ENCODE measurements at places on chromosomes 16 and 17.
A peak's percentile ranks its signal among the peaks of the same experiment; 100 is the strongest.

GRCh38 chr17:77928519-77929179 lies 29.9 kb upstream of the TNRC6C start:
- DNase-seq: no peak

DNA sequence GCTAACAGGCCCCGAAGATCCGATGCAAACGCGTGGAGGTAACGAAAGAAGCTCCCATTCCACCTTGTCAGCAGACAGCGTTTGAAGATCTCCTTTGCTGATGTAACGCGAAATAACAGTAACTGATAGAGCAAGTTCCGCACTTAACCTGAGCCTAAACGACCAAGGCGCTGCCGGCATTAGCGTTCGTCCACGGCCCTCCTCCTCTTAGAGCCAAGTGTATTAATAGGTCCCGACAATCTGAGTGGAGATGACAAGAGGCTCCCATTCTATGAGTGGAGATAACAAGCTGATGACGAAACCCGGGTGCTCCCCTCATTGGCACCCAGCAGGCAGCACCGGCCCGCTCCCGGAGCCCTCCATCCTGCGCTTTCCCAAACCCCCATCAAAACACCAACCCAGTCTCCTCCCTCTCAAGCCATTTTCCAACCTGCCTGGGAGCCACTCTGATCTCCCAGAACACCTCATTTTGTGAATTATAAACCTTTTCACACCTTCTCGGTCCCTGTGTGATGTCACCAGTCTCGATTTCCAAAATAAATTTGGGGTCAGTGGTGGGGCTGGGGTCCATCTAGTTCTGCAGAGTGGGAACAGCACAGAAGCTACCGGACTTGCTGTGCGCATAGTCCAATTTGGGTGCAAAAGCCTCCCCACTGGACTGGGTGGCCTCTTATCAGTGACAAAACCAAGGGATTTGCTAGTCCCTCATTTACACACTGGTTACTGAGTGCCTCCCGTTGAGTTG lies 35.4 kb upstream of the ARL4D start:
- peak; percentile 34 for DNase-seq

- no peak for DNase-seq
Measured at GRCh38 chr17:42918902-42919521, 18.4 kb downstream of the G6PC1 start.

DNA sequence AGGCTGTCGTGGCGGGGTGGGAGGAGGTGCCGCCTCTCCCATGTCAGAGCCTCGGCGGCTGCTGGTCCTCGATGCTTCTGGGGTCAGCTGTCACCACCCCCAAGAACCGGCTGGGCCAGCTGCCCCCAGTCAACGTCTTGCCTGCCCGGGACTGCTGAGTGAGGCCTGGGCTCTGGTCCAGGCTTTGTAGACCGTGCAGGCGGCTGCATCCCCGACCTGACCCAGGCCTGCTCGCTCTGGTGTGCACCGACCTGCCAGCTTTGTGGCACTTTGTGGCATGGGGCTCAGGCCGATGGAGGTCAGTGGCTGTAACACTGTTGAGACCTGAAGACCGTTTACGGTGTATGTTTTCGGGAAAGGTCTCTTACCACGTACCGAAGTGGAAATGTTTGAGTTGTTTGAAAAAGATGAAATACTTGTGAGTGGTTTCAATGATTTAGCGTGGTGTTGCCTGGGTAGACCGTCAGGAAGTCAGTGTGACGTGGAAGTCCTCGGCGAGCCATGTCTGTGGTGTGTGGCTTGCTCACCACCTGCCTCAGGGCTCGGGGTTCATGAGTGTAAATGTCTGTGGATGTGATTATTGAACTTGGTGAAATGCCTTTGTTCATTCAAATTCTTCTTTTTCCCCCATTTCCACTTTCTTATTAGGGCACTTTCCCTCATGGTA lies 53.2 kb upstream of the ZNF750 start:
- DNase-seq: no peak

- DNase-seq: peak; percentile 76
Measured at GRCh38 chr16:89721546-89722391, 432 bp downstream of the ZNF276 start.

DNA sequence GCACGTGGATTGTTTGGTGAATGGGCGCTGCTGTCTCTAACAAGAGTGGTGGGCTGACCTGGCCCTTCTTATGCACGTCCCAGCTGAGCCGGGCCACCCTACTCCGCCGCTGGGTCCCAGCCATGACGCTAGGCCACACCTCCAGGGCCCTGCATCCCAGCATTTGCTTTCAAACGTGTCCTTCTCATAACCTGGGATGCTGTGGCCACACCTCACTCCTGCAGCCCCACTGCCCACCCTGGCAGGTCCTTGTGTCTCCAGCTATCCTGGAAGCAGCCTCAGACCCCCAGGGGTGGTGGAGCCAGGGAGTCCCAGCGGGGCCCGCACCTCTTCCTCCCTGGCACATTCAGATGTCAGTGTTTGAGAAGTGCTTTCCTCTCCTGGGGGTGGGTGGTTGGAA lies 168.6 kb downstream of the IRF8 start:
- DNase-seq: no peak

DNA sequence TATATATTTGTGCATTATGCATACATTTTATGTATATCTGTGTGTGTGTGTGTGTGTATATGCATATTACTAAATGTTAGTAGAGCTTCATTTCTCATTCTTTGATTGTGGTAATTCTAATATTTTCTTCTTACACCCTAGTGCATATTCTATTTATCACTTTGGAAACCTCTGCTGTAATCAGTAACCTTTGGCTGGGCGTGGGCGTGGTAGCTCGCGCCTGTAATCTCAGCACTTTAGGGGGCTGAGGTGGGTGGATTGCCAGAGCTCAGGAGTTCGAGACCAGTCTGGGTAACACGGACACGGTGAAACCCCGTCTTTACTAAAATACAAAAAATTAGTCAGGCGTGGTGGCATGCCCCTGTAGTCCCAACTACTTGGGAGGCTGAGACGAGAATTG lies 26.9 kb downstream of the CPSF4L start:
- no peak for DNase-seq

GRCh38 chr17:64555281-64555680 lies 48.5 kb downstream of the CEP95 start:
- no peak for DNase-seq

DNA sequence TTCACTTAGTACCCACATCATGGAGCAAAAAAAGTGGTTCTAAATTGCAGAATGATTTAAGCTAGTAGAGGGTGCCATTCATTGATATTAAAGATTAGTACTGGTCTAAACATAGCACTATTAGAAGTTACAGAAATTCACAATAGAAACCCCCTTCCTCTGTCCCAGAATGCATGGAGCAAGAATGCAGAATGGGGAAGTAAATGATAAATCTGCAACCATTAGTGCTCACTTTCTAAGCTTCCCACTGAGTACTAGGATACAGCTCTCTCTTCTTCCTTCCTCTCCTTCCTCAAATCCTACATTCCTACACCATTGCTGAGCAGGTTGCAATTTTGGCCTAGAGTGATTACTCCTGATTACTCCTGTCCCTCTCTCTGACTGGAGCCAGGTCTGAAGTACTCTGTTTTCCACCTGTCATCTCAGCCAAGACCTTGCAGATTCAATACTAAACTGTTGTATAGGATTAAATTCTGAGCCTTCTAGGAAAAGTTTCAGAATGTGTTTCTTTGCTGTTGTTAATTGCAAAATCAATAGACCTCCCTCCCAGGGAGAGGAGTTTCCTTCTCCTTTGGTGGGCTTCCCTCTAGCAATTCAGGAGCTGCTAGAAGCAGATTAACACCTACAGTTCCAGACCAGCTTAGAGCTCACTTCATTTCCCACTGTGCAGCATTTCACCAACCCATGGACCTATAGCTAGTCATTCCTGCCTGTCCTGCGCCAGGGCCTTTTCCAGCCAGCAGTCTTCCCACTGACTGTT lies 165.5 kb upstream of the TBX2 start:
- DNase-seq: peak; percentile 55

- peak; percentile 15 for DNase-seq
Measured at GRCh38 chr17:21140911-21141310, 14.1 kb downstream of the DHRS7B start.

DNA sequence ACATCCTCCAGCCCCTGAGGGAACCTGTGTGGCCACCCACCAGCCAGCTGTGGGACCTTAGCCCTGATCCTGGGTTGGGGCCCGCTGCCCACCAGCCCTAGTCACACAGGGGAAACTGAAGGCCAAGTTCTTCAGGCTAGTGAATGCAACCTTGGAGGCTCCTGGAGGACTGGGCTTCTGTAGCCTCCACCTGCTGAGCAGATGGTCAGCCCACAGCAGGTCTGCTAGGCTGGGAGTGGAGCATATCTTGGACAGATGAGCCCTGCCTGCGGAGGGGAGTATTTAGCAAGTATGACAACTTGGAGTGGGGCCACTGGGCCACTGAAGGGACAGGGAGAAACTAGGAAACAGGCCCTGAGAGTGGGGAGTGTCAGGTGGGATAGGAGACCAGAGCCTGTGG lies 4.1 kb downstream of the DPEP3 start:
- DNase-seq: no peak

DNA sequence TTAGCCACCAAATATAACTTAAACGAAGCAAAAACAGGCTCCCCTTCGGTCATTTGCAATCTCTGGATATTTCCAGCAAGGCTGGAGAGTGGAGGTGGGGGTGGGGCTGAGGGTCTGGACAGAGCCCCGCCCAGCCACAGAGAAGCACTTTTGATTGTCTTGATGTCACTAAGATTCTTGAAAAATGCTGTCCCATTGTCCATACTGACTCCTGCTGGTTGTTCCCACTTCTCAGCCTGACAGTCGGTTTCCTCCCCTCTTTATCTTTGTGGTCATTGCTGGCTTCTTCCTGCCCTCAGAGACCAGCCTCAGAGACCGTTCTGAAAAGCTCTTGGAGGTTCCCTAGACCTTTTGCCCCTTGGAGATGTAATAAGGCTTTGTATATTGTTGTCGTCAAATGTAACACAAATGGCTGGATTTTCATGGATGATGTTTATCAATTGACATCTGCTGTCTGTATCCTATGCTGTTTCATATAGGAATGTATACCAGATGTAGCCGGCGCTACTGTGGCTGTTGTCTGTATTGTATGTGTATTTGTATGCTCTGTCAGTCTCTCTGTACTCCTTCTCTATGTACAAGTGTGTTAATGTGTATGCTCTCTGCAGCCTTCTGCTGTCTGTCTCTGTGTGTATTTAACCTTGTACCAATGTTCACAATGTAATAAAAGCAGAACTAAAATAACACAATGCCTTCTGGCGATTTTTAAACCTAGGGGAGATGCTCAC lies 94.8 kb upstream of the DNAH9 start:
- DNase-seq: no peak

- no peak for DNase-seq
Measured at GRCh38 chr16:87548046-87548445, 54.3 kb upstream of the JPH3 start.

DNA sequence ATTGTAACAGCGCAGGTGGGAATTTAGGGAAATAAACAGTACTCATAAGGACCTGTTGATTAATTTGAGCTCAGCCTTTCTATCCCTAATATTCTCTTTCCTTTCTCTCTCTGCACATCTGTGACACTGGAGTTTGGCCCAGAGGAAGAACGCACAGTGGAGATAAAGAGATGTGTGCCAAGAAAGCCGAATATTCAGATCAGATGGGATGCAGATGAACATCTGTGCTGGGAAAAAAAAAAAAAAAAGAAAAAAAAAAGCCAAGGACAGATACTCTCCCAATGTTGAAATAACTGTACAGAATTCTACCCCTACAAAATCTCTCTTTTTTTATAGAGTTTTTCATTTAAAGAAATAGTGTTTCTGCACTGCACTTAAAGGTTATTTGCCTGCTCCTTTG lies 485.4 kb downstream of the KCNJ2 start:
- DNase-seq: no peak

GRCh38 chr16:72468582-72468981 lies 296.6 kb upstream of the PMFBP1 start:
- DNase-seq: no peak

GRCh38 chr17:61416540-61417363 lies 17.1 kb downstream of the TBX2 start:
- peak; percentile 67 for DNase-seq

DNA sequence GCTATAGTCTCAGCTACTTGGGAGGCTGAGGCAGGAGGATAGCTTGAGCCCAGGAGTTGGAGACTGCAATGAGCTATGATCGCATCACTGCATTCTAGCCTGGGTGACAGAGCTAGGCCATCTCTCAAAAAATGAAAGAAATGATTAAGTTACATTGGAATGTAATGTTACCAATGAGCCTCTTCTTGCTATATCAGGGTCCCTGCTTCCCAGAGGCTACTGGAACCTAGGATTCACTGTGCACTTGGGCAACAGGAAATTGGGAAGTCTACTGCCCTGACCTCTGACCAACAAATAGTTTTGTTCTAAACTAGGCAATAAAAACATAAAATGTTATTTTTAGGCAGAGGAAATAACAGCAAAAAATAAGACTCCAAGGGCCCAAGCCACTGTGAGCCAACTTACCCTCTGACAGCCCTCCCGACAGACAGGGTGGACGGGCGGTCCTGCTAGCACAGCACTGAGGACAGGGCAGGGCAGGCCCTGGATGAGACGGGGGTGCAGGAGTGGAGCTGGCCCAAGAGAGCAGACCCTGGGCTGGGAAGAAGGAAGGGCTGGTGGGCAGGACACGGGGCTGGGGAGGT lies 27.5 kb downstream of the NSMCE1 start:
- DNase-seq: no peak

GRCh38 chr17:77231076-77231871 lies 90.5 kb downstream of the SEC14L1 start:
- DNase-seq: no peak

DNA sequence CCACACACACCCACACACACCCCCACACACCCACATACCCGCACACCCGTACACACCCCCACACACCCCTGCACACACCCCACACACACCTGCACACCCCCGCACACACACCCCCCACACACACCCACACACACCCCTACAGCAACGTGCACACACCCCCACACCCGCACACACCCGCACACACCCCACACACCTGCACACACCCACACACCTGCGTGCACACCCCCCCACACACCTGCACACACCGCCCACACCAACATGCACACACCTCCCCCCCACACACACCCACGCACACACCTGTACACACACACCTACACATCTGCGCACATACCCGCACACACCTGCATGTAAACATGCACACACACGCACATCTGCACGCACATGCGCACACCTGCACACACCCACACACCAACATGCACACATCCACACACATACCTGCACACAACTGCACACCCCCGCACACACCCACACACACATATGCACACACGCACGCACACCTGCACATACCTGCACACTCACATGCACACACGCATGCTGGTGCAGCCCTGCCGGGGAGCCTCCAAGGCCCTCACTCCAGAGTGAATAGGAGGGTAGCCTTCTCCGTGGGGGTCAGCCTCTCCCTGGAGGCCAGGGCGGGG lies 7.5 kb downstream of the ASPSCR1 start:
- DNase-seq: no peak

DNA sequence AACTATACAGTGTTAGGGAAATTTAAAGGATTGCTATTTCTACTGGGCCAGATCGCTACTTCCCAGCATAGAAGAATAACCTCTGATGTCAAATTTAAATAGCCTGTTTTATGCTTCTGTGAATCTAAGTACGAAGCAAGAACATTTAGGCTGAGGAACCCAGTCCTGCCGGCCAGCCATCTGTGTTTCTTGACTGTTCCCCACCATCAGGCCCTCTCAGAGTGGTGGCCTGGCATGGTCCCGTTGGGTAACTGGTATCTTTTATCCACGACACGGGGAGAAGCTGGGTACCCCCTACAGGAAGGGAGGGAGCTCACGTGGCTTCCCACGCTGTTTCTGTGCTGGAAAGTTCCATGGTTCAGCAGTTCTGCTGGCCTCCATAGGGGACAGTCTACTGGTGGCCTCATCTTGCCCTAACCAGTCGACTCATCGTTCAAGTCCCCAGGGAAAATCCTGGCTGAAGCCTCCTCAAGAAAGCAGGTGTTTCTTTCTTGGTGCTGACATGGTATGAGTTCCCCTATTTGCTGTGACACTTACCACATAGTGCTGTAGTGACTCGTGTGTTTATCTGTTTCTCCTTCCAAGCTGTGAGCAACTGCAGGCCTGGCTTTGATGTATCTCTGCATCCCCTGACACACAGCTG lies 201.7 kb upstream of the NLRP1 start:
- no peak for DNase-seq
